HuH-7 (cell line): ENCODE measurements at places on chromosomes 13 and 19.

- no peak for DNase-seq
Measured at GRCh38 chr13:66399873-66400272, 830.3 kb downstream of the PCDH9 start.

DNA sequence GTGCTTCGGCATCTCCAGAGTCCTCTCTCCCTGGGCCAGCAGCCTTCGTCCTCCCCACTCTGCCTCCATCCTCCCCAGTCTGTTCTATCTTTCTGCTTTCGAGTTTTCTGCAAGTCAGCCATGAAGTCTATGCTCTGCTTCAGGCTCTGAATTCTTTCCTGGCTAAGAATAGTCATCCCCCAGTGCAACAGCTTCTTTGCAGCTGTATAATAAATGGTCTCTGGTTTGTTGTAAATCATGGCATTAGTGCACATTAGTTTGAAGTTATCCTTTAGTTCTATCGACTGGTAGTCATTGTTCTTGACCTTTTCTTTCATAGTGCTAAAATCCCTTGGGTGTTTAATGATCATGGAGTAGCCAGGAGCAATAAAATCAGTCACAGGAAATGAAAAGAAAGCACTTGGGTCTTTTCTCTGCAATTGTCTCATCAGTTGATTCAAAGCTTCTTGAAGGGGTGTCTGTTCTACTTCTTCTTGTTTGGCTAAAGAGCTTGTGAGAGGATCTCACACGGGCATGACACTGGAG is 46.2 kb upstream of the SOX21 start:
- no peak for DNase-seq

- DNase-seq, result no peak
Measured at GRCh38 chr13:101523154-101524131, 71.0 kb downstream of the ITGBL1 start.

GRCh38 chr19:1650650-1651567 is 1.5 kb downstream of the TCF3 start:
- DNase-seq, result no peak

DNA sequence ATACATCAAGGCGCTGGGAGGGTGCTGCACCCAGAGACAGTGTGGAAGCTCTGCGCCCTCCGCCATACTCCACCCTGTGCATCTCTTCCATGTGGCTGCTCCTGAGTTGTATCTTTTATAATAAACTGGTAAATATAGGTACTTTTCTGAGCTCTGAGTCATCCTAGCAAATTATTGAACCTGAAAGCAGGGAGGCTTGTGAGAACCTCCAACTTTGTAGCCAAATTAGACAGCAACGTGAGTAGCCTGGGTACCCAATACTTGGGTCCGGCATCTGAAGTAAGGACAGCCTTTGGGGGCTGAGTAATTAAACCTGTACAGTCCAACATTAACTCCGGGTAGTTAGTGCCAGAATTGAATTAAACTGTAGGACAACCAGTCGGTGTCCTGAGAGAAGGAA is 57.4 kb downstream of the RUBCNL start:
- DNase-seq, result no peak

- DNase-seq, result no peak
Measured at GRCh38 chr19:4873930-4874329, 6.5 kb upstream of the PLIN3 start.

DNA sequence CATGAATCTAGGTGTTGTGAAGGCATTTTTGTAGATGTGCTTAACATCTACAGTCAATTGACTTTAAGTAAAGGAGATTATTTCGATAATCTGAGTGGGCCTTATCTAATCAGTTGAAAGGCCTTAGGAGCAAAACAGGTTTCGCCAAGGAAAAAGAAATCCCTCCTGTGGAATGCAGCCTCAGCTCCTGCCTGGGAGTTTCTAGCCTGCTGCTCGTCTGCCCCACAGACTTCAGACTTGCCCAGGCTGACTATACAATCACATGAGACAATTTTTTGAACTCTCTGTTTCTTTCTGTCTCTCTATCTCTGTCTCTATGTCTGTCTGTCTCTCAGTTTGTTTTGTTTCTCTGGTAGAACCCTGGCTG is 312.5 kb downstream of the OLFM4 start:
- DNase-seq, result no peak

GRCh38 chr13:38090913-38091312 is 221.3 kb upstream of the TRPC4 start:
- no peak for DNase-seq
